Stimulated activated CD8-positive, alpha-beta memory T cell treated with anti-CD3 and anti-CD28 coated beads, Interleukin-2, amount 100 ng/mL, for 48 hours (primary cell): ENCODE measurements at places on chromosomes 4 and X.

DNA sequence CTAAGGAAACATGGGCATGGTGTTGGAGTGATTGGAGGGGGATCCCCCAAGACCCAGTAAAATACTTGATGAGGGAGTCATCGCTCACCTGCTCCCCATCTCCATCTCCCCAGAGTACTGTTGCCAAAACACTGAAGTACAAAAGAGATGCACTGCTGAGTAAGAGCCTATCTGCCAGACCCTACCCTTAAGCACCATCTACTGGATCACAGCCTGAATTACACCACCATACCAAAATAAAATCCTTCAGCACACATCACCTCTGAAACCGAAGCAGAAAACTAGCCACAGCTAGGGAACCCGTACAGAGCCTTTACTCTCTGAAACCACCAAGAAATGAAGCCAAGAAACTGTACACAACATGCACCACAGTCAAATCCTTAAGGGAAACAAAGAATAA, 466.3 kb upstream of the ACTRT1 start:
- DNase-seq: no peak

DNA sequence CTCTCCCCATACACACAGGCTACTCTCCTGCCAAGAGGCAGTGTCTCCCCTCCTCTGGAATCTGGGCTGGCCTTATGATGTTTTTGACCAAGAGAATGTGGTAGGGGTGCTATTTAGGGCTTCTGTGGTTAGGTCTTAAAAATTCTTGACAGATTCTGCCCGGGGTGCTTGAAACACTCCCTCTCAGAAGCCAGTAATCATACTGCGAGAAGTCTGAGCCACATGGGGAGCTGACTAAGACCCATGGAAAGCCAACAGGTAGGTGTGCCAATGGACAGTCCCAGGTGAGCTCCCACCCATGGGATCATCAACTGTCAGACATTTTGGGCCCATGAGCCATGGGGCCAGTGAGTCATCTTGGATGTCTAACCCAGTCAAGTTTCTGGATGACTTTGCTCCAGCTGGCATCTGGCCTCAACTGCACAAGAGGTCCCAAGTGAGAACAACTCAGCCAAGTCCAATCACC, 315.7 kb downstream of the FBXW7 start:
- no peak for DNase-seq

GRCh38 chrX:53290441-53291041, 9.2 kb upstream of the IQSEC2 start:
- DNase-seq: no peak

- DNase-seq: no peak
Measured at GRCh38 chr4:153026591-153027346, 90.6 kb downstream of the FHDC1 start.

- no peak for DNase-seq
Measured at GRCh38 chr4:1572964-1573720, 111.0 kb downstream of the FAM53A start.

DNA sequence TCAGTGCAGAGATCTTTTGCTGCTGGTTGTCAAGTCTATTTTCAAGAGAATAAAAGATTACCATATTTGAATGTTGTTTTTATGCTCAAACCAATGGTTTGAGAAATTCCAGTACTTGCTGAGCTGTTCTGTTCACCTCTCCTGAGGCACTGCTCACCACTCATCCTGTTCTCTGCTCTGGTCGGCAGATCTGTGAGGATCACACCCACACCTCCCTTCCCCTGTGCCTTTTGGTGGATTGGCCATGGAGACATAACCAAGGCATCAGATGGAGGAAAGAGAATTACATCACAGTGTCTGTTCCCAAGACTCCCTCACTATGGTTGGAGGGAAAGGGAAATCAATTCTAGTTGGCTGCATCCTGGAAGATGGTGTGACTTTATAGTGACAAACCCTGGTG, 391.6 kb downstream of the ARHGAP24 start:
- no peak for DNase-seq

- DNase-seq: no peak
Measured at GRCh38 chr4:54016504-54016903, 47.9 kb downstream of the CHIC2 start.

DNA sequence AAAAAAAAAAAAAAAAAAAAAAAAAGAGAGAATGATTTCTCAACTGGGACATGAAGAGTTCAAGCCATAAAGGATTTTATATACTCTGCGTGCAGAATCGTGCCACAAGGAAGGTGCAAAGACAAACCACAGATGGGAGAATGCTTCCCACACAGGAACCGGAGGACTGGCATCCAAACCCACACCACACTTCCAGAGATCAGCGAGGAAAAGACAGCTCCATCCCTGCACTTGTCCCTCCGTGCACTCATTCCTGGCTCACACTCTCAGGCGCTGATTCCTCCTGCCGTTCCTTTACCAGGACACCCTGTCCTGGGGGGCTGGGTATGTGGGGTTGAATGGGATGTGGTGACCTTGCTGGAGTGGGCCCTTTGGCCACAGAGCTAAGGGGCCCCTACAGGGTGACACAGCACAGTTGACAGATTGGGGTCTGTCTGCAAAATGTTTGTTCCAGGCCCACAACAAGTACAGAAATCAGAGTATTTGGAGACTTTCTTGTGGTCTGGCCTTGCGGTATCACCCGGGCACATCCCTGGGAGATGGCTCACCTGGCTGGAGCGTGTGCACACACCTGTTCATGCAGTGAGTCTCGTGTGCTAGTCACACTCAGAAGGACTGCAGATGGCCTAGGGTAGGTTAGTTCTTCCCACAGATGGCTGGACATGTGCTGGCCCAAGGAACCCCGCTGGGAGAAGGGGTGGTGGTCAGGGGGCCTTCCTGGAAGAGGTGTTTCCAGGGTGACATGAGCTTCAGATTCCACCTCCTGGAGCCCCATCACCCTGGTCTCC, 55.4 kb upstream of the GPR78 start:
- DNase-seq: no peak

GRCh38 chr4:173280998-173281397, 53.2 kb downstream of the HMGB2 start:
- DNase-seq: no peak

- DNase-seq: no peak
Measured at GRCh38 chr4:13888112-13888511, 260.6 kb upstream of the BOD1L1 start.

GRCh38 chr4:120964596-120964995, 42.1 kb upstream of the PRDM5 start:
- DNase-seq: no peak

DNA sequence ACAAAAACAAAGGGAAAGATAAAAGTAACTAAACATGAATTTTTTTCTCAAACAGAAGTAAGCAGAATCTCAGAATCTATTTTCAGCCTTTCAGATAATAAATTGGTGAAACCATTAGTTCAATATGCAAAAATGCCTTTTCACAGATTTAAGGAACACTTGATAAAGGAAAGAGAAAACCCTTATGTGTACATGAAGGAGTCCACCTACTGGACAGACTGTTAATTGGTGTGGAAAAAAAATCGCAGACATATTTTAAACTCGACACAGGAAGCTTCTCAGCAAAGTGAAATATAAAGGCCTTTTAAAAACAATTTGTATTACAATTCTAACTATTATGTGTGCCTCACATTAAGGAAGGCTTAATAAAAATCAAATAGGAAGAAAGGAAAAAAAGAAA, 22.3 kb downstream of the COX7B2 start:
- no peak for DNase-seq

DNA sequence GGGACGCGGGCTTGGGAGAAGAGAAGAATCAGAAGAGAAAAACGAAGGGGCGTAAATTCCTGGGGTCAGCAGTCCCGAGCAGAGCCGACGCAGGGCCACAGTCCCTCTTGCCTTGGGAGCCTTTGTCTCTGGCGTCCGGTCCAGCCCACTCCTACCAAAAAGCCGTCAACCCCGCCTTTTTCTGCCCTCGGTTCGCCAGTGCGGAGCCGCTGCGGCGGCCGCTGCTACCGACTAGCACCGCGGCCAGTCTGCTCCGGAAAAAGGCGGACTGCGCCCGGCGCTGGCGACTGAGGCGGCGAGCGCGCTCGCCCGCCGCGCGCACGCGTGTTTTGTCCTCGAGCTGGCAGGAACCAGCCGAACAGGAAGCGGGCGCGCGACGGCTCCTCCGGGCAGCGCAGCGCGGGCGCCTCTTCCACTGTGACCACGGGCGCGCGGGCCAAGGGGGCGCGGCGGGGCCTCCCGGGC, 502 bp downstream of the HNRNPDL start:
- no peak for DNase-seq

- no peak for DNase-seq
Measured at GRCh38 chr4:114304567-114304966, 294.0 kb upstream of the UGT8 start.

DNA sequence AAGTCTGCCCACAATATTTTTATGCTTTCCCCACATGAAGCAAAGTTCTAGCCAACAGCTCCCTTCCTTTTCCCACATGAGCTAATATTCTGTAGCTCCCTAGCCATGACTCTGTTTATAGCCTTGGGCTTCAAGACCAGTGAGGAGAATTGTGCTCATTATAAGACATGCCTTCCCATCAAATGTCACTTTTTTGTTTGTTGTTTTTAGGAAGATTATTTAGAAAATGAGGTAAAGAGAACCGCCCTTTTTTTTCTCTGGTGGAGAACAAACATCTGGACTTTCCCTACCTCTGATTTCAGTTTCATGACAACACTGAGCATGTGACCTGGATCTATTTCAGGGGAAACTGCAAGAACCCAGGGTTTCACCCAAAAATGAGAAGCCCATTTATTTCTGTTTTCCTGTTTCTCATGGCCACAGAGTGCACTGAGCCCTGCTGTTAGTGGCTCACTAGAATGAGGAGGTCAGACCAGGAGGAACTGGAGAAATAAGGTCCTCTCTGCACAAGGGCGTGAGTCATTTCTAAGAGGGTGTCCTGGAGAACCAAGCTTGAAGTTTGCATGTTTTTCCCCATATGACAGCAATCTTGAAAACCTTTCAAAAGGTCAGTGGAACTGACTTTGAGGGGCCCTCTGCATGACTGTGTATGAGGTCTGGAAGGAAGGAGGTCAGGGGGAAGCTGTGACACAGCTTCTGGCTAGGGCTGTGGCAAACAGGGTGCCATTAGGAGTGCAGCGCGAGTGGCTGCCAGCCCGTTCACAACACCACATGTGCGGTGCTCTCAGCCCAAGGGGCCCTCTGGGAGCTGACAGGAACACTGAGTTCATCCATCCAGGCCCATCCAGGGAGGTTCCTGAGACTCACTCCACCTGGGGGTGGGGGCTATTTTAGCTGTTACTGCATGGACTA, 55.2 kb downstream of the CHST7 start:
- no peak for DNase-seq

GRCh38 chr4:136495076-136495475, 1037.2 kb downstream of the PCDH18 start:
- DNase-seq: no peak

- no peak for DNase-seq
Measured at GRCh38 chrX:125382148-125382628, 62.5 kb downstream of the TEX13C start.

GRCh38 chr4:182083671-182084410, 159.4 kb upstream of the TENM3 start:
- no peak for DNase-seq

- DNase-seq: no peak
Measured at GRCh38 chr4:18252052-18252451, 230.5 kb upstream of the LCORL start.

DNA sequence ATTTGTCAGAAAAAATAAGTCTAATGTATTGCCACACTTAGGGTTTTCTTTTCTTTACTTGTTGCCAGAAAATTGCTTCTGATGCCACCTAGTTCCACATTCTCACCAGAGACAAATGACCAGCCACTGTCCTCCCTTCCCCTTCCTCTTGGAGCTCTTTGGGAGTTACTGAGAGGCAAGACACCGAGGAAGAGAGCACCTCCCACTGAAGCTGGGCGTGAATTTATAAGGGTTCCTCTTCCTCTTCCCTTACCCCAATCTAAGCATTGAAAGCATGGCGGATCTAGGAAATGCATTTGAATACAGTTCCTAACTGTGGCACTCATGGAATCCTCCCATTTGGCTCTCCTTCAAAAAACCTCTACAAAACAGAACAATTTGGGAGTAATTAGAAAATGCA, 30.0 kb downstream of the ANXA3 start:
- no peak for DNase-seq

DNA sequence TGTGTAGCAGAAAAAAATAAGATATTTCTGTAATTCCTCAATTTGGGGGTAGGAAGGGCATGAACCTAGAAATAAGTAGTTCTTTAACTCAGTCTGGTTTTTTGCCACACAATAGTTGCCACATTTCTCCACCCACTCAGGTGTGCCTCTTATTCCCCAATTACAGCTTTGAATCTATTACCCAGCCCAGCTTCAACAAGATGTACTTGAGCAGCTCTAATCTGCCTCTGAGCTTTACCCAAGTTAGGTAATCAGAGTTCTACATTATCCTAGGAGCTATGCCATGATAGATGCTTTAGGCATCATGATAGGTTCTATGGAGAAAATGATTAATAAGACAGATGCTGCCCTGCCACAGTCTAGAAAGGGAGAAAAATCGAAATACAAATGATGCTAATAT, 117.4 kb upstream of the GPRIN3 start:
- DNase-seq: no peak

DNA sequence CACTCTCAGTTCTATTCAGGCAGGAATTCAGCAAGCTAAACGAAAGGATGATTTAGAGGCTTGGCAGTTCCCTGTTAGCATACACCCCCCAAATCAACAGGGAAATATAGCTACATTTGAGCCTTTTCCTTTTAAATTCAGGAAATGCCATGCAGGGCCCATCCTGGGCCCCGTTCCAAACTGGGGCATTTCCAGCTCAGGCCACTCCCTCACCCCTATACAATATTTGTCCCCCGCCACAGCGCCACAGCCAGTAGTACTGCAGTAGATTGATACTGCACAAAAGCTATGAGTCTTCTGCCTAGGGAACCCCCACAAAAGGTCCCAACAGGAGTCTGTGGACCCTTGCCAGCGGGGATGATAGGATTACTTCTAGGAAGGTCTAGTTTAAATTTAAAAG, 102.0 kb upstream of the MAPK10 start:
- no peak for DNase-seq

DNA sequence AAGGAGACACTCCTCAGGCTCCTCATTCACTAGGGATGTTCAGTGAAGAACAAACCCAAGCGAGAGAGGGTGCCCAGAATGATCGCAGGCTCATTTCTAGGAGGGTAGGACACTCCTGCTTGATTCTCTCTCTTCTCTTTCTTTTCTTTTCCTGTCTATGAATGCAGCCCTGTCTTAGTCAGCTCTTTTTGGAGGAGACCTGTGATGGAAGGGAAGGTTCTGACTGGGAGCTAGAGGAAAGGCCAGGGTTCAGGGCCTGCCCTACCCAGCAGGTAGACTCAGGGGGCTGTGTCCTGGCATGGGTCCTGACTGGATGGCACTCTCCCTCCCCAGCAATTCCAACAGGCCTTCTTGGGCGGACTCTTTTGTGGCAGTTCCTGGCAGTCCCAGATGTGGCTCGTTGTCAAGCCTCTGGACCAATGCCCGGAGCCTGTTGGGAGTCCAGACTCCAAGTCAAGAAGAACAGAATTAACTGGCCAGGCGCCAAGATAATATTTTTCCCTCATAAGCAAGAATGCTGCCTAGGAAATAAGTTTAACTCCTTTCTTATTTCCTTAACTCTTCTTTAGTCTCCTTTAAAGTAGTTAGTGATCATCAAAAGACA, 139.4 kb upstream of the SCML1 start:
- no peak for DNase-seq

DNA sequence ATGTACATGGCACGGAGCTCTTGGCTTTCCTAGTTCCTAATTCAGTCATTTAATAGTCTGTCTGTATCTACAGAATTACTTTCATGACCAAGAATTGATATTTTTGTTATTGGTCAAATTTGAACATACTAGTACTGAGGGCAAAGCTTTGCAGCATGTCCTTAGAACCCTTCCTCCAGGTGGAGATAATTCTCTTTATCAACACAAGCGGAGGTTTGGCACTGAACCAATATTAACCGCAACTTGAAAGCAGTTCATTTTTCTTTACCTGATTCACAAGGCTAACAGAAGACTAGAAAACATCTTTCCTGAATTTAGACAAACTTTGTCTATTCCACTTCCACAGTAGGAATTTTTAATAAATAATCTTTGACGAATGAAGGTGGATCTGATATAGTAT, 73.8 kb downstream of the TACR3 start:
- no peak for DNase-seq
